ENCODE measurements at places on chromosomes 6 and 20.

GRCh38 chr6:12280902-12281301 is 9.3 kb upstream of the EDN1 start:
- DNase-seq: no peak

GRCh38 chr6:85135376-85136094 is 314.3 kb upstream of the NT5E start:
- DNase-seq: no peak

DNA sequence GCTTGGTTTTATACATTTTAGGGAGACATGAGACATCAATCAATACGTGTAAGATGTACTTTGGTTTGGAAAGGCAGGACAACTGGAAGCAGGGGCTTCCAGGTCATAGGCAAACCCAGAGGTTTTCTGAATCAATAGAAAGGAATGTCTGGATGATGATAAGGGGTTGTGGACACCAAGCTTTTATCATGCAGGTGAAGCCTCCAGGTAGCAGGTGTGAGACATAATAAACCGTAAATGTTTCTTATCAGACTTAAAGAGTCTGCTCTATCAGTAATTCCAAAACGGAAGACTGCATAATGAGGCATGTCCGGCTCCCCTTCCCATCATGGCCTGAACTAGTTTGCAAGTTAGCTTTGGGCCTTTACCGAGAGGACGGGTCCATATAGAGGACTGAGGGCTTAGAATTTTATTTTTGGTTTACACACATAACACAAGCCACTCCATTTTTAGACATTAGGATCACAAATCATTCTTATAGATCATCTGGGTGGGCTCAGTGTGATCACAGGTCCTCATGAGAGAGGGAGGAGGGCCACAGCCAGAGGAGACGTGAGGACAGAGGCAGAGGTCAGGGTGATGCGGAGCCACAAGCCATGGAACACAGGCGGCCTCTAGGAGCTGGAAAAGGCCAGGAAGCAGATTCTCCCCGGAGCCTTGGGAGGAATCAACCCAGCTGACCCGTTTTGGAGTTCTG is 10.7 kb upstream of the SERPINB9 start:
- no peak for DNase-seq

GRCh38 chr6:68045193-68045592 is 589.9 kb upstream of the ADGRB3 start:
- no peak for DNase-seq

DNA sequence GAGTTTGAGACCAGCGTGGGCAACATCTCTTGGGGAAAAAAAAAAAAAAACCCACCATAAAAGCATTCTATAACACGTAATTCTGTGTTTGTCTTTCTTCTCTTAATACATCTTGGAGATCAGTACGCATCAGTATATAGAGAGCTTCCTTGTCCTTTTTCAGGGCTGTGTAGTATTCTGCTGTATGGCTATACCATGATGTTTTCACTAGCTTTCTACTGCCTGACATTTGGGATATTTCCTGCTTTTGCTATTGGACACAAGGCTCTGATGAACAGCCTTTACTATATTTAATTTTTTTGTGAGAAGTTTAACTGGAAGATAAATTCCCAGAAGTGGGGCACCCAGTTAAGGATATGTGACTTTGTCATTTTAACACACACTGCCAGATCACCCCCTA is 7.0 kb downstream of the TRIB3 start:
- DNase-seq: no peak

DNA sequence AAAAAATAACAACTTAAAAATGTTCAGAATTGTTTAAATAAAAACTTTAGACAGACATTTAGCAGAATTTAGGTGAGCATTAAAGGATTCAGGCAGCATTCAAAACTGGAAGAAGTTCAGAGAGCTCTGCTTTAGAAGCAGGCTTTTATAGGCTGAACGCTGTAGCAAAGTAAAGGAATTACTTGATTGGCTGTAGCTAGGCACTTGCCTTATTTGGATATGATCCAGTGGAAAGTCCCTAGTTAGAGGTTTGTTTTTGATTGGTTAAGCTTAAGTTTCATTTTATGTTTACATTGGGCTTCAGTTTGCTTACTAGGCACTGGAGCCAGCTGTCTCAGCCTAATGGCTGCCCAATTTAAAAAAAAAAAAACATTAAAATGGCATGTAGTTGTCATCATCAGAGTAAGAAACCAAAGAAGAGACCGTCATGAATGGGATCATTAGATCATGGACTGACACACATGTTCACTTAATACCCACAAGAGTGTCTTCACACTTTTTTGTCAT is 65.1 kb downstream of the CBFA2T2 start:
- peak; percentile 84 for DNase-seq

- DNase-seq: no peak
Observed at GRCh38 chr6:99099243-99099642, 151.5 kb upstream of the FBXL4 start.

GRCh38 chr20:41939659-41940058 is 321.5 kb upstream of the CHD6 start:
- no peak for DNase-seq

- peak; percentile 40 for DNase-seq
Observed at GRCh38 chr6:96235927-96236326, 220.2 kb downstream of the FUT9 start.

DNA sequence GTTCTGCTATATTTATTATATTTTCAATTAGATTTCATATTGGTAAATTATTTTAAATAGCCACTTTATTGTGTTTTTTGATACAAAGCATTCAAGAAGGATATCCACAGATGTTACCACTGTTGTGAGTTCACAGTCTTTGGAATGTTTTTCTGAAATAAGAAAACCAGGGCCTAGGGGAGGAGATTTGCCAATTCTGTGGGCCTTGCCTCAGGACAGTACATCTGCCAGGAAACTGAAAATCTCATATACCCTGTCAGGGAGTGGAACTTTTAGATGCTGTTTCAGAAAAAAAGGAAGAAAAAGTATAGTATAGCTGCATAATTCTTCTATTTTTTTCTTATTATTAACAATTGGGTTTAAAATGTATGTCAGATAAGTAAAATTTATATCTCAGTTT is 995.9 kb upstream of the ADGRB3 start:
- DNase-seq: no peak

DNA sequence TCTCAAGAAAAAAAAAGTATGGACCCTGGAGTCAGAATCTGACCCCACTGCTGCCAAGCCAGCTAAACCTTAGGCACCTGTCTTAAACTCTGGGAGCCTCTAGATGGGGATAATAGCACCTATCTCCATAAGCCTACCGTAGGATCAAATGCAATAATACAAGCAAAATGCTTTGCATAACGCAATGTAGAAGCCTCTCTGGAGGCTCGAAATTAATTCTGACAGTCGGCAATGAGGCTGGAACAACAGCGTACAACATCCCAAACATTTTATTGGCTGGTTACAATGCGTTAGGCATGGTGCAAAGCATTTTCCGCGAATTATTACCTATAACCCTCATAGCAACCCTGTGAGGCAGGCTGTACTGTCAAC is 521 bp downstream of the CDK5RAP1 start:
- no peak for DNase-seq

DNA sequence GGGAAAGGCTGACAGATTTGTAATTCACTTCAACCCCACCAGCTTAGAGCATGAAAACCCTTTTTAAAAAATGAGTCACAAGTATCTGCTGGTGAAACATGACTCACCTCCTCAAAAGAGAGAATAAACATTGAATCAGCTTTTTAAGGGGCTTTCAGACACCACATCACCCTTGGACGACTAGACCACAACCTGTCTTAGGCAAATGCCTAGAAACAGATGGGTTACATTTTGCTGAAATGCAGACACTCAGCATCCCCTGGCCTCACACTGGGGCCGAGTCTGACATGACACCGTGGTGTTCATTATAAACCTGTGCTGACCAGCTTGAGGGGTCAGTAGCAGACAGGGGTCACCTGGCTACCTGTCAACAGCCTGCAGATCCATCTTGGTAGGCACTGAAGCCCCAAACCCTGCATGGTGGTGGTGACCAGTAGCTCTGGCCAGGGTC is 175.3 kb upstream of the CST7 start:
- DNase-seq: peak; percentile 81
